ENCODE measurements at places on chromosomes 2 and 18.

DNA sequence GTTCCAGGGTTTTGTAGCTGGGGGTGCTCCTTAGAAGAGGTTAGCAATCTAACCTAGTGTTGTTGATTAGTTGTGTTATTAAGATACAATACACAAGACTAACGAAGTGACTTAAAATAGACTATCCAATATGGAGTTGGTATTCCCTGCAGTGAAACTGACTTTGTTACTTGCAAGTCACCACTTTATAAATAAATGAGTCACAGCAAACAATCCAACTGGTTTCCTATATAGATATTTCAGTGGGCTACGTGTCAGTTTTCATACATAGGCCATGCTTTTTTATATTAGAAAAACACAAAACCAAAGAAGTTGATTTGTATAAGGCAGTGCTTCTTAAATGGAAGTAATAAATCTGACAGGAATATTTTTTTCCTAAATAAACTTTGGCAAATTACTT lies 274.0 kb downstream of the CAMKMT start:
- DNase-seq: no peak

- no peak for DNase-seq
Observed at GRCh38 chr2:104023306-104023705, 830.6 kb upstream of the POU3F3 start.

DNA sequence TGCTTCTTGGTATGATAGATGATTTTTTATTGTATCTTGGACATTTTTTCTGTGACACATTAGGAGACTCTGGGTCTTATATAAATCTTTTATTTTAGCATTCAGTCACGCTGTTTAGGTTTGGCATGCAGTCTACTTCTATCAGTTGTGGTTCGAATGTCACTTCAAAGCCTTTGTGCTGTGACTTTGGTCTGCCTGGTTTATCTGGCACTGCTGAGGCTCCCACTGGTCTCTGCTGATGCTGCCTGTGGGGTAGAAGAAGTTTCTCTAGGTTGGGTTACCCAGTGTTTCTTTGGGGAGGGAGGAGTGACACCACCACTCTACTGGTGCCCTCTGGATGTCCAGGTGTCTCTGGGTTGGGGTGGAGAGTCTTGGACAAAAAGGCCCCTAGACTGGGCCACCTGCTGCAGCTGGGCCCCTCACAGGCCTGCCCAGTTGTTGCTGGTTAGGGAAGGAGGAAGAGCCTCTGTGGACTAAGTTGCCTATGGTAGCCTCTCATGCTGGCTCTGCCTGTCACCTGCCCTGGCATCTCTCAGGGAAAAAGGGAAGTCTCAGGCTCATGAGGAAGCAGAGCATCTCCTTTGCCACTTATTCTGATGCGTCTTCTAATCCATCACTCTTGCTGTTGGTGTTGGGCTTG lies 115.4 kb upstream of the HS6ST1 start:
- DNase-seq: no peak

DNA sequence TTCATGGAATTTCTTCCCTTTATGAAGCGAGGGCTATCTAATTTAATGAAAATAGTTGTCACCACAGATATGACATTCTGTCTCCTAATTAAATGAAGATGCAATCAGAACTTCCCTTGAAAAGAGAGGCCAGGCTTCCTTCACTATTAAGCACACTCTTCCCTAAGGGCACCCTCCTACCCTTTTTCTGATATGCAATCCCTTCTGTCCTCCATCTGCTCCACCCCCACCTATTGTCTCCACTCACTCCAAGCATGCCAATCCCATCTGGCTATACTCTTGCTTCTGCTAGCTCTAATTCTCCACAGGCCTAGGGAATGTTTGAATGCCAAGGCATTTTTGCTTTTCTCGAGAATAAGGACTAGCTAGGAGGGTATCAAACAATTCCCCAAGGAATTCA lies 818.4 kb upstream of the FSHR start:
- DNase-seq: peak; percentile 31

DNA sequence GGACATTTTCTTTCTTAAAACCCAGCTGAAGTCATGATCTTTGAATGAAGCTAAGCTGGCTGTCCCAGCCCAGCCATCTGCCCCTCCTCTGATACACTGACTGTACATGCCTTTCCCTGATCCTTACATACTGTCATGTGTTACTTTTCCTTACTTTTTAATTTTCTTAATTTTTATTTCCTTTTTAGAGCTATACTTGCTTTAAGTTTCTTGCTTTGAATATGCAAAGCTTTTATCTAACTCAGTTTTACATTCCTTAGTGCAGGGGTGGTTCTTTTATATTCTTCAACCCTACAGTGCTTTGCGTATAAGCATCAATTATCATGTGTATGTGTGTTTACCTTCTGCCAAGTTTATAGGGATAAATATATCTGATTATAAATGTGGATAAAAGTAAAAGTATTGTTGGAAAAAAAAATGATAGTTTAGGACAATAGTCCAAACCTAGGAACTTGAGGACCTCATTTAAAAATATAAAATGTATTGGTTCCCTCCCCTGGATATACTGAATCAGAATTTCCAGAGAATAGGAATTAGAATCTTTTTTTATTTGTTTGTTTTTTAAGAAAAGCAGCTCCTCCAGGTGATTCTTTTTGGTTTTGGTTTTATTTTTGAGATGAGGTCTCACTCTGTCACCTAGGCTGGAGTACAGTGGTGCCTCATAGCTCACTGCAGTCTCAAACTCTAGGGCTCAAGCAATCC lies 17.8 kb downstream of the DDX1 start:
- DNase-seq: no peak

- DNase-seq: no peak
Observed at GRCh38 chr2:226979004-226979403, 143.2 kb downstream of the RHBDD1 start.

DNA sequence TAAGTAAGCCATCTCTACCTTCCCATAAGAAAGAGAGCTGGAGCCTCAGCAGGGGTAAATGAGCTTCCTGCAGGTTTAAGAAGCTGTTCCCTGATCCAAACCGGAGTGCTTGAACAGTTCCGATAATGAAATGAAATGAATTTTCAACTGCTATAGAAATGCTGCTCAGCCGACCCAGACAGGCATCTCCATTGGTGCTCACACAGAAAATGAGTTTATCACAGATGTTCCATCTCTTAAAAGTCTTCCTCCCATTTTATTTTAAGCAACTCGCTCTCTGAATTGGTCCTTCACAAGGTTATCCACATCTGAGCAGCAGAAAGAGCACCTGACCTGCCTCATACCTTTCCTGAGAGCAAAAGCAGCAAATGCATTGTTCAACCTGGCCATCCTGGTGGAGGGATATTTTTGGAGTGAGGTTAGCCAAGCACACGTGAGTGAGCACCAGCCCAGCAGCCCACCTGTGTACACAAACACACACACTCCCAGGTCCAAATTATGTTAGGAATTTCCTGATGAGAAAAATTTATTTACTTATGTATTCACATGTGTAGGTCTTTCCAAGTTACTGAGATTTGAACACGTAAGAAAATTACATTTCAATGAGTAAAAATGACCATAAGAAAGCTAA lies 42.2 kb upstream of the CCDC68 start:
- no peak for DNase-seq

GRCh38 chr2:164473021-164473420 lies 148.3 kb downstream of the GRB14 start:
- no peak for DNase-seq

GRCh38 chr18:23324861-23325260 lies 128.2 kb upstream of the RIOK3 start:
- no peak for DNase-seq

- DNase-seq: peak; percentile 36
Observed at GRCh38 chr2:239381709-239382134, 19.1 kb downstream of the HDAC4 start.

- DNase-seq: no peak
Observed at GRCh38 chr2:148459377-148459778, 185.2 kb upstream of the EPC2 start.

GRCh38 chr18:424071-424661 lies 76.3 kb downstream of the COLEC12 start:
- no peak for DNase-seq

DNA sequence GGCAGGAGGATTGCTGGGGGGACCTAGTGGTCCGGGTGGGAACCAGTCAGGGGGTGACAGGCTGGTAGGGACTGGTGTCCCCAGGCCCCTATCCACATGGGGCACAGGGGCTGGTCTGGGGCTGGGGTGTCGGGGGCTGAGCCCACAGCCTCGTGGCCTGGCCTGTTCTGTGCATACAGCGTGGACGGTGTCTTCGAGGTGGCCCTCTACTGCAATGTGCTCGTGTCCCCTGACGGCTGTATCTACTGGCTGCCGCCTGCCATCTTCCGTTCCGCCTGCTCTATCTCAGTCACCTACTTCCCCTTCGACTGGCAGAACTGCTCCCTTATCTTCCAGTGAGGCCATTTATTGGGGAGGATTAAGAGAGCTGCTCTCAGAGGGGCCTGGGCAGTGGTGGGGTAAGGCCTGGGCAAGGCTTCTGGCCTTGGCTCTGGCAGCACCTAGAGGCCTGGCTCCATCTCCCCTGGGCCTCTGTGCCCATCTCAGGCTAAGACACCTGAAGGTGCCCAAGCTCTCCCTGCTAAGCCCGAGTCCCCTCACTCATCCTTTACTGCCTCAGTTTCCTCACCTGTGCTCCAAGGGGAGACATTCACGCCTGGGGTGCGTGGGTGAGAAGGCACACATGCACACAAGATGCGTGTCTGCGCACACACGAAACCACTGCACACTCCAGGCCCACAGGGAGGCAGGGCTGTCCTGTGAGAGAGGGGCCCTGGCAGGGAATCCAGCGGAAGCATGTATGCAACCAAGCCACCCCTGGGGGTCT lies 1.9 kb downstream of the CHRNG start:
- no peak for DNase-seq

- DNase-seq: no peak
Observed at GRCh38 chr18:75858754-75859153, 431.3 kb upstream of the SMIM21 start.

DNA sequence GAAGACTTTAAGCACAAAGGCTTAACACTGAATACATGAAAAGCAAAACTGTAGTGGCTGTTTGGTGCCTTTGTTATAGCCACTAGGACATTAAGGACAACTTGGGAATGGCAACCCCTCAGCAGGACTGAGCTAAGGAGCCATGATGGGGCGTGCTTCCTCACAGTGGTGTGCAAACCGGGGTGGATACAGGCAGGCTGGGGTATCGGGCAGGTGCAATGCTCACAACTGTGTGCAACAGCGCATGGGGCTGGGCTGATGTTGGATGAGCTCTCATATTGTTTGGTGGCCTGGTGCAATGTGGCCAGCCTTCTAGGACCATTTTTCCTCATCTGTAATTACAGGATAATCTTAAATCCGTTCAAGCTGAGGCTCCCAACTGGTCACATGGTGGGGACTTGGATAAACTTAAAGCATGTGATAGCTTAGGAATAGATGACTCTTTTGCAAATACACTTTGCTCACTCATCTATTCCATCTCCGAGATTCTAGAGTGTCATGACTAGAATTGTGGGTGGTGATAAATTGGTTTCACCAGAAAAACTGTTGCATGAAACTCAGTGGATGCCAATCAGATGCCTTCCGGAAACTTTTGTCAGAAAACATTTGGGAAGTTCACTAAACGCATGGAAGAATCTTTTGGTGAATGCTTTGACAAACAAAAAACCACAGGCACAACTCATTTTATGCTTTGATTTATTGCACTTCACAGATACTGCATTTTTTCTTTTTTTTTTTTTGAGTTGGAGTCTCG lies 116.5 kb downstream of the PXDN start:
- DNase-seq: no peak

GRCh38 chr2:109368798-109369197 lies 239.8 kb downstream of the SH3RF3 start:
- no peak for DNase-seq

DNA sequence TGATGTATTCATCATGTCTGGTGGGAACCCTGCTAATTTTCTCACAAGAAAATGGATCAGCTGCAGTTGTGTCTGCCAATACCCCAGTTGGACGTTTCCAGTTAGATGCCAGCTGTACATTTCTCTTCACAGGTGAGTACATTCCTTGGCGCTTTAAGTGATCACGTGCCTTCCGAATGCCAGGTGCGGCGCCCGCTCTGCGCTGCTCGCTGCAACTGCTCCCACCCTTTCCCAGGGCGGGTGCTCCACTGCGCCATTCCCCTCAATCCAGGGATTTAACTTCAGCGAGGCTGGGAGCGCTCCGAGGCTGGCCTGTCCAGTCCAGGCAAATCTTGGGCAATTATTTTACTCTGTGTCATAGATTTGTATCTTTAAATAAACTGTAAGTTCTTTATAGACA lies 225.0 kb upstream of the RAB6C start:
- no peak for DNase-seq

- no peak for DNase-seq
Observed at GRCh38 chr2:173258701-173259100, 96.0 kb upstream of the CDCA7 start.

GRCh38 chr2:85892216-85892944 lies 3.6 kb upstream of the ST3GAL5 start:
- no peak for DNase-seq

All from WTC11 (cell line).